ENCODE measurements at places on chromosomes 2 and 18. TPM values are rescaled to one million over a fixed set of nuclear protein-coding genes. Genes with fewer than 3 reads are reported as not detected.

DNA sequence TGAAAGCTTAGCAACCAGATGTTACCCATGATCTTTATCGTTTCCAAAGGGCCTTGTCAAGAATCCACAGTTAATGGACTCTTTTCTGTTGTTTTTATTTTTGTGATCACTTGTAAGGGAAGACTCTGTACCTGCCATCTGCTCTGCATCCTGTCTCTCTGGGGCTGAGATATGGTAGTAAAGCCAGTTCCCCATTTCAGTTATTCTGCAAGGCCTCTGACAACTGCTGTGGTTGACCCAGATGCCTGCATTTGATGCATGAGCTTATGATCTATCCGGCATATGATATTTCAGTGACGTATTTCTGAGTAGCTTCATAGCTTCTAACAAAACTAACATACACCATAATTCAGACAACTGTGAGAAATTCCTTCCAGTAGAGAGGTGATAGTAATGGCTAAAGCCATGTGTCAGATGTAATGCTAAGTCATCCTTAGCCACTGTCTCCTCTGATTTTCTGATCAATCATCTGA, 105.1 kb downstream of the TPO start:
- DNase-seq = no peak

DNA sequence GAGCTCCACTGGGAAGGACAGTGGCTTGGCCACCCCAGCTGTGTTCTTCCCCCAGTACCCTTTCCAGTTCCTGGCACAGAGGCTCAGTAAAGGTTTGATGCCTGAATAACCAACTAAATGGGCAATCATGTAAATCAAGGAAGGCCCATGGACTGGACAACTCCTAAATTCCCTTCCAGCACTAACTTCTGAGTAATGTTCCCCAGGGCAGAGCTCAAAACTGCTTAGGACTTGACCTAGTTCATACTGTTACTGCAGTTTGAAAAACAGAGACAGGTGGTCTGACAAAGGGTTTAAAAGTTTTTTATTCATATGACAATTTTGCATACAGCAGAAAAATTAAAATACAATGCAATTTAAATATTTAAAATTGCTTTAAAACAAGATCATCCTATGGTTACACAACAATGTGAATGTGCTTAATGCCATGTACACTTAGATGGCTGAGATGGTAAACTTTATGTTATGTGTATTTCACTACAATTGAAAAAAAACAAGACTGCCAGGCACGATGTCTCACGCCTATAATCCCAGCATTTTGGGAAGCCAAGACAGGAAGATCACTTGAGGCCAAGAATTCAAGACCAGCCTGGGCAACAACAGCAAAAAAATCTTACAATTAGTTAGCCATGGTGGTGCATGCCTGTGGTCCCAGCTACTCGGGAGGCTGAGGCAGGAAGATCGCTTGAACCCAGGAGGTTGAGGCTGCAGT, 26.2 kb downstream of the PCBP1 start:
- DNase-seq = no peak

DNA sequence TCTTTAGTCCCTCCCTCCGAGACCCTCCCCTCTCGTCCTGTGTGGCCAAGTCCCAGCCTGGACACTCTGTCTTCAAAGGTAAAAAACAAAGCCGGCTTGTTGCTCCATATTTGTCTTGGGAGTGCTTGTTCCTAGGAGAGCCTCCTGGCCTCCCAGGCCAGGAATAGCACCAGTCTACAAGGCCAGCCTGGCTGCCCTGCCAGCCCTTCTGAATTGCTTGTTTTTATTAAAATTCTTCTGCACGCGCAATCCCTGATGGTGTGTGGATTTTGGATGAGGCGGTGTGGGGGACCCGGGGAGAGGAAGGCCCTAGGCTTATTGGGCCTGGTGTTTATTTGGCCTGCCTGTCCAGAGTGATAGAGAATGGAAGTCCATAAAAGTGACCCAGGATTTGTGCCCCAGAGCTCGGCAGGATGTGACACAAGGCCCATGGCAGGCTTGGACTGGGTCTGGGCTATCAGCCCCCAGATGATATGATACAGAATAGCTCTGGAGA, 297.3 kb downstream of the CYP26B1 start:
- no peak for DNase-seq

DNA sequence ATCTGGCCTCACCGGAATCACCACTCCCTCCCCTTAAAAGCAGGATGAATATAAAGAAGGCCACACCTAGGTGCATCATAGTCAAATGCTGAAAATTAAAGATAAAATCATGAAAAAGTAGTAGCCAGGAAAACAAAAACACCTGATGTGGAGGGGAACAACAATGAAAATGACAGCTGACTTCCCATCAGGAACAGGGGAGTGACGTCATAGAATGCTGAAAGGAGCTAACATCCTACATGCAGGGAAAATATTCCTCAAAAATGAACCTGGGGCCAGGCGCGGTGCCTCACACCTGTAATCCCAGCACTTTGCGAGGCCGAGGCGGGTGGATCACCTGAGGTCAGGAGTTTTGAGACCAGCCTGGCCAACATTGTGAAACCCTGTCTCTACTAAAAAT, 108.1 kb downstream of the UGGT1 start:
- DNase-seq = no peak

DNA sequence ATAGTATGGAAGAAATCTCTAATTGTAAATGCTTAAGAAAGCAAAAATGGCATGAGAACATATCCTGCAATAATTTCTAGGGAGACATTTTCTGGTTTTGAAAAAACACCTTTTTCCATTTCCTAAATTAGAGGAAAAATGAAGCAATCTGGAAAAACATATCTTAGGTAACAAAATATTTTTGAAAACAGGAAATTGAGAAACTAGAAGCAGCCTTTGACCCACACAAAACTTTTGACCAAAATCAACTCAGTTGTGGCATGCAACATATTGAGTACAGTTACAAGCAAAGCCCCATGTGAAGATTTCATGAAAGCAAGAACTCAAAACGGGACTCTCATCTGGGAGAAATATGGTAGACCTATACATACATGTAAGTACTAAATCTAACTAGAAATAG, 28.6 kb upstream of the CHAC2 start:
- DNase-seq = no peak

GRCh38 chr2:120598416-120598815, 137.3 kb upstream of the GLI2 start:
- no peak for DNase-seq

DNA sequence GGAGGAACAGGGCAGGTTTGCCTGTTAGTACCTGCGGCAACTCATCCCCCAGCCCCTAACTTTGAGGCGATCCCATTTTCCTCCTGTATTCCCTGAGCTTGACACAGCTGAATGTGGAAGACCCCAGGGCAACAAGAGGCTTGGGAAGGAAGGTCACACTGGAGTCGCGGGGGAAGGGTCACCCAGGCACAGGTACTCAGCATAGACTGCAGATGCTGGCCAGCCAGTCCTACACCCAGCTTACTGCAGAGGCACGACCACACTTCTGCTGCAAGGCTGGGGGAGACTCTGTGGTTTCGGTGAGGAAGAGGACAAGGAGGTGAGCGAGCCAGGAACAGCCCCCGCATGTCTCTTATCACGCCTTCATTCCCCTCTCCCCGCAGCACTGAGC, 91.5 kb downstream of the MALT1 start:
- DNase-seq = no peak

DNA sequence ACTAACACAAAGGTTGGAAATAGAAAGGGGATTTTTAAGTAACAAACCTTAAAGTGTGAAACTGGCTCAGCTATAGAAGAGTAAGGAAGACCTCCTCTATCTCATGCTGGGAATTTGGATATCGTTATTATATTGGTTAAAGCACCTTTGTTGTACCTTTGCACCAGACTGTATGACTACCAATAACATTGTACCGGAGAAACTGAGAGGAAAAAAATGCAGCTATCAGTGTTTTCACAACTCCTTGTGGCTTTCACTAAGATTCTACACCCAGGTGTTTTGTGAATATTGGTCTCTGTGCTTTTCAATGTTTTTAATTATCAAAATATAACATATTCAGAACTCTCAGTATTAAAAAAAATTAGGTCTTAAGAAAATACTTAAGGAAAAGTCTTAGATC, 48.7 kb downstream of the DTNB start:
- DNase-seq = no peak

DNA sequence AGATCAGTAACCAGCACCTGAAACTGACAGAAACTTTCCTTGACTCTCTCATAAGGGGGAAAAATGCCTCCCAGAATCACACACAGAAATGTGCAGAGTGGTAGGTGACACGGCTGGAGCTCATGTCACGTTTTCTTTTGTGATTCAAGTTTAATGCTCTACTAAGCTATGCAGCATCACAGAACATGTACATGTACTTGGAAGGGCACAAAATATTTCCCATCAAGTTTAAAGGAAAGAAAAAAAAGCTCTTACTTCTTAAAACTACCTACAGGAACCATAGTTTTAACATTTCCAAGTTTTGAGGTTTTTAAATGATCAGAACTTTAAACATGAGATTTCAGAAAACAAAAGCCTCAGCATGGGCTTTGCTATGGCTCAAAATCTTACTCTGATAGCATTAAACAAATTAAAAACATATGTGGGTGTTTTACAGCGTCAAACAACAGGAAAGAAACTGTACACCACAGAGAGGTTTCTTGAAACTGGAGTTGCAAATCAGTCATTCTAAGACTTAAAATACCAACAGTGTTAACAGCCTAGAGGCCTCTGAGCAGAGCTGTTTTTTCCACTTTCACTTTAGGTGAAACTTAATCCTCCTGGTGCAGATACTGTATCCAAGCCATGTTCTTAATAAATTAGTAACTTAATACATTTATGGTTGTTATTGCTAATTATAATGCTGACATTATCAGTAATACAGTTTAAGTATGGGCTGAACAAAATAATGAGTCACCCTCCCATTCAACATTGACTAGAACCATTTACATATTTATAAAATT, 30.1 kb downstream of the MBP start:
- no peak for DNase-seq

GRCh38 chr2:112883669-112884068, 27.3 kb upstream of the IL37 start:
- DNase-seq = no peak

CSRNP3 gene
- total RNA-seq = not detected

ALPG gene
- total RNA-seq = not detected

GRCh38 chr18:61360404-61361383, 27.5 kb downstream of the CDH20 start:
- DNase-seq = no peak

GRCh38 chr2:238281826-238282480, 6.5 kb downstream of the PER2 start:
- DNase-seq = no peak

DNA sequence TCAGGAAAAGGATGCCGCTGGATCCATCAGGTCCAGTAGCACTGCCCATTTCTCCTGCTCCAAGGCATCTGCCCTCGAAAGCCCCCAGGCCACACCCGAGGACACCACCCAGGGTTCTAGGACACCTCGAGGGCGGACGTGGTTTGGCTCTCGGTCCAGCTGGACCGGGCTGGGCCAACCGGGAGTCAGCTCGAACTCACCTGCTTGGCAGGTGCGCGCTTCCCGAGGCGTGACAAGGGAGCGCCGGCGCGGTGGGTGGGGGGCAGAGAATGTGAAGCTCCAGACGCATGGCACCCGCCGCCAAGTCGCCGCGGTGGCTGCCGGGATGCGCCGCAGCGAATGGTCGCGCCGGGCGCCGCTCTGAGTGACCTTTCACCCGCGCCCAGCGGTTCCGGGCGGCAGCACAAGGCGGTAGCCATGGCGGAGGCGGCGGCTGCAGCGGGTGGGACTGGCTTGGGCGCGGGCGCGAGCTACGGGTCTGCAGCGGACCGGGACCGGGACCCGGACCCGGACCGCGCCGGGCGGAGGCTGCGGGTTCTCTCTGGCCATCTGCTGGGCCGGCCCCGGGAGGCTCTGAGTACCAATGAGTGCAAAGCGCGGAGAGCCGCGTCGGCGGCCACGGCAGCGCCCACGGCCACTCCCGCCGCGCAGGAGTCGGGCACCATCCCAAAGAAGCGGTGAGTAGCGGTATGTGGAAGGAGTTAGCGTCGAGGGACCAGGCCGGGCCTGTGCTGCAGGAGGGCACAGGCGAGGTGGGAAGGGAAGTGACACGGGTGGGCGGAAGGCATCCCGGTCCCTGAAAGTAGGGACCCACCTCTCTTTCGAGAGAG, at the start of gene AGPS:
Gene AGPS (plus strand): TSS at position 401 of the 830 bp plus-strand sequence. CDS start 17 bp downstream, at position 418.
- peak; percentile 88 for DNase-seq

DNA sequence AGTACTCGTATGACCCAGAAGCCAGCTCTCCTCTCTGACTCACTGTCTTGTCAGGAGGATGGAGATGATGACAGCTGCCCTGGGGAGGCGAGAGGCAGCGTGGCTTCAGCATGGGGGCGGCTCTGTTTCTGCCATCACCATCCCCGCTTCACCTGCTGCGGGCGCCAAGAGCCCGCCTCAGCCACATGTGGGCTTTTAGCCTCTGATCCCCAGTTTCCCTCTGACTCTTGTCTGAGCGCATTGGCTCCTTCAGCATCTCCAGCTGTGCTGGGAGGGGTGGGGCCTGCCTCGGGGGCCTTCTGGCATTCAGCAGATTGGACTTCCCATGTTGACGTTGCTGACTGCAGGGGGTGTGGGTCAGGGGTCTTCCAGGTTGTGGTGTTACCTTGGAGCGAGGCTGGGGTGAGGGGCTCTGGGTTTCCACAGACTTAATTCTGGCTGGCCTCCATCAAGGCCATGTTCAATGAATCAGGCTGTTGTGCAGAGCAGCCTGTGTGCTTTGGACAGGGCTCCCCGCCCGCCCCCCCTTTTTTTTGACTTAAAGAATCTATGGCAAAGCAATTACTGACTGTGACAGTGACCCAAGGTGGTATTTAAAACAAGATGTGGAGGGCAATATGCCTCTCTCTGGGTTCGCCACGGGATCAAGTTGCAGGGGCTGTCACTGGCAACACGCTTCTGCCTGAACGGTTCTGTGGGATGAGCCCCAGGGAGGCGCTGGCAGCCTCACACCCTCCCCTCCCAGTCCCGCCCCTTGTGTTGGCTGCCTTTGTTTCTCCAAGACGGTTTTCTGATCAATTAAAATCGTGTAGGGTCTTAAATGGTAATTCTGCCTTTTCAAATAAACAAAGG, 228.3 kb downstream of the LDLRAD4 start:
- DNase-seq = peak; percentile 53

GRCh38 chr2:203535784-203536585, 884 bp upstream of the RAPH1 start:
- DNase-seq = no peak

DNA sequence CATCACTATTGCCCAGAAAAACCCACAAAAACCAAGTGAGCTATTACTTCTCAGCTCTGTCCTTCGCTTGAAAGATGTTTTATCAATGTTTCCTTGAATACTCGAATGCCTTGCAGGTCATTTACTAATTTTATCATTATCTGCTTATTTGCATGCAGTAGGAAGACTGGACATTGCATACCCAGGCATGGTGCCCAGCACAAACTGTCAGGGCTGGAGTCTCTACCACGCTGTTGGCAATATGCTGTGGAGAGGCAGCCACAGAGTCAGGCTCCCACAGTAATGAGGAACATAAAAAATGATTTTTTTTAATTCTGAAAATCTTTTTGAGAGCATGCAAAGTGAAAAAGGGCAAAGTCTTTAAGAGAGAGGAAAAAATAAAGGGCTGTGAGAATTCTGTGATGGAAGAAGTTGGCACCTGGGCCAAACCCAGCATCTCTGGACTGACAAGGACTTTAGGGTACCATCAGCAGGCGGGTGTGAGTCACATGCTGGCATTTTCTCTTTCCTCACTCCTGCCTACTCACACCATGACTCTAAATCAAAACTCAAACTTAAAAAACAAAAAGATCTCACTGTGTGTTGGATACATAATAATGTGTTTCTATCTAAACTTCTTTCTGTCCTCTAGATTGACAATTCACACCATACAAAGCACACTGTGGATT, 709.8 kb upstream of the FANCL start:
- DNase-seq = no peak

RAMP1 gene
- 0.47 TPM for total RNA-seq

GRCh38 chr2:223270548-223270947, 218.6 kb downstream of the KCNE4 start:
- no peak for DNase-seq

Data from activated naive CD4-positive, alpha-beta T cell treated with anti-CD3 and anti-CD28 coated beads, Interleukin-2, amount 50 U/mL, for 72 hours (primary cell).